Choroid plexus epithelial cell (primary cell): ENCODE measurements at places on chromosomes 2 and 18.

DNA sequence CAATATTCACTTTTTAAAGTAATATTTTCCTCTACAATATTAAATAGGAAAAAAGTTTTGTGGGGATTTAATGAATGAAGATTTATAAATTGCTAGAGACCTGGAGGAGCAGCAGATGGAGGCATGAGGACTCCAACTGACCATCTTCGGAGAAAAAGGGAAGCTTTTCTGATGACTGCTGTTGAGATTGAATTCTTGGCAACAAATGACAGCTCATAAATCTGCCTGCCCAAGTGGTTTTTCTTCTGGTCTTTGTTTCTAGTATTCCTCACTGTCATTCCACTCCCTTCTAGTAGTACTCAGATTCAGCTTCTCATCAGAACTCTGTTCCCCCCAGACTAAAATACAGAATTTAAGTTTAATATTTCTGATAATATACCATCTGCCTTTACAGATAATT lies 157.0 kb downstream of the EML6 start:
- DNase-seq: no peak

GRCh38 chr18:12839526-12840196 lies 44.4 kb downstream of the PTPN2 start:
- peak; percentile 57 for DNase-seq

GRCh38 chr2:121093692-121094091 lies 191.3 kb downstream of the TFCP2L1 start:
- DNase-seq: no peak

DNA sequence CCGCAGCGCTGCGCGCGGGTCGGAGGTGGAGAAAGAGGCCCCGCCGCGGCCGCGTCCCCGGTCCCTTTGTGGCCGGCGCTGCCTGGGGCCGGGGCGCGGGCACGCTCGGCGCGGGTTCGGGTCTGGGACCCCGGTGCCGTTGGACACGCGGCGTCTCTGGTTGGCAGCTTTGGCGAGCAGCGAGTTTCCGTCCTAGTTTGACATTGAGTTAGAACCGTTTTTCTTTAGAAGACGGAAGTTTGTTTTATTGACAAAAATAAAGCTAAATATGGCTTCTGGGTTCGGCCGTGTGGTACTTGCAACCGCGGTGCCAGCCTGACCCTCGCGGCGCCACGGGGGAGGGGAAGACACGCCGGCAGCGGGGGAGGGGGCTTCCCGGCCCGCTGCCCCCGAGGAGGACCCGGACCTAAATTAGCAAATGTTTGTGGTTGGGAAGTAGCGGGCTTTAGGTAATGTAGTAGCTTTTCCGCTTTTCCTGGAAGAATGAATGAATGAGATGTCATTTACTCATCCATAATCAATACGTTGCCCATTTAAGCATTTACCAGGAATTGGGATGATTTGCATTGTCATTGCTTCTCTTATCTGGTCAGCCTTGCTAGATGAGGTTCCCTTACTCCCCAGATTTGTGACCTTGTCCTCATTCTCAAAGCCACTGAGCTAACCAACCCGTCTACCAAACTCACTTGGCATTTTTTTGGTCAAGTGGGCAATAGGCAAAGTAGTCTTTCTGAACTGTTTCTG lies 530 bp downstream of the GALNT1 start:
- DNase-seq: no peak

GRCh38 chr18:58037163-58037562 lies 6.9 kb upstream of the NEDD4L start:
- no peak for DNase-seq

DNA sequence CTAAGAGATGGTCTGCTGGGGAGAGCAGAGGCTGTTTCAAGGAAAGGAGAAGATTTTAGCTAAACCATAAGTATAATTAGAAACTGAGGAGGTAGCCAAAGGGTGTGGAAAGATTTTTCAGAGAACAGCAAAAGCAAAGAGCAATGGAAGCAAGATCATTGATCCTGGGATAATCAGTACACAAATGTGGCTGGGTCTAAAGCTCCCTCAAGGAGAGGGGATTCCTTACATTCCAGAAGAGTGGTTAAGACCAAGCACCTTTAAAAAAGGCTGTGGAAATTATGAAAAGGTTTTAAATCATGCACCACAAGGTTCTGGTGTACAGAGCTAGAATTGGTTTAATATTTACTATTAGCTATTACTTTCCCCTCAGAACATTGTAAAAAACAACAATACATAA lies 246.0 kb upstream of the UBE2E3 start:
- DNase-seq: no peak

DNA sequence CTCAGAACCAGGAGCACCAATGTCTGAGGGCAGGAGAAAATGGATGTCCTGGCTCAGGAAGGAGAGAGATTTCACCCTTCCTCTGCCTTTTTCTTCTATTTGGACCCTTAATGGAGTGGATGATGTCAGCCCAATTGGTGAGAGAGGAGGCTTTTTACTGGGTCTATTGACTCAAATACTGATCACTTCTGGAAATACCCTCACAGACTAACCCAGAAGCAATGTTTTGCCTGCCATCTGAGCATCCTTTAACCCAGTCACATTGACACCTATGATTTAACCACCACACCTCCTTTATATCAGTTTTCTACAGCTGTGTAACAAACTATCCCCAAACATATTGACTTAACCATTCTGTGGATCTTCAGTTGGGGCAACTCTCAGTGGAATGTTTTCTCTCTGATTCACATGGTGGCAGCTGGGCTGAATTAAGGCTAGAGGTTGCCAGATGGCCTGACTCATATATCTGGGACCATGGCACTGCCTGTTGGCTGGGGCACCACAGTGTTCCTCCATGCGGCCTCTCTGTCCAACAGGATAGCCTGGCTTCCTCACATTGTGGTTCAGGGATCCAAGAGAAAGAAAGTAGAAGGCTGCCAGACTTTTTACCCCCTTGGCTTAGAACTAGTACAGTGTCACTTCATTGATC lies 18.2 kb upstream of the MBOAT2 start:
- DNase-seq: no peak

DNA sequence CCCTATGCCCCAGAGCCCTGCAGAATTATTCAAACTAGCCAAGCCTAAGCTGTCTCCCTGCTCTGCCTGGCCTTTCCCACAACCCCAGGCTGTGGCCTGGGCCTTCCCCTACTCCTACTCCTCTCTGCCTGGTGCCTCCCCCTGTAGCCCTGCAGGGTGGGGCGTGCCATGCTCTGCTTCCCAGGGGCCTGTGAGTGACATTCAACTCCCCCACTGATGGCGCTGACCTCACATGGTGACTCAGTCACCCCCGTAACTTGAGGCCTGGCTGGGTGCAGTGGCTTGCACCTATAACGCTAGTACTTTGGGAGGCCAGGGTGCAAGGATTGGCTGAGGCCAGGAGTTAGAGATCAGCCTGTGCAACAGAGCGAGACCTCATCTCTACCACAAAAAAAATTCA lies 60.6 kb downstream of the KIF1A start:
- DNase-seq: no peak

DNA sequence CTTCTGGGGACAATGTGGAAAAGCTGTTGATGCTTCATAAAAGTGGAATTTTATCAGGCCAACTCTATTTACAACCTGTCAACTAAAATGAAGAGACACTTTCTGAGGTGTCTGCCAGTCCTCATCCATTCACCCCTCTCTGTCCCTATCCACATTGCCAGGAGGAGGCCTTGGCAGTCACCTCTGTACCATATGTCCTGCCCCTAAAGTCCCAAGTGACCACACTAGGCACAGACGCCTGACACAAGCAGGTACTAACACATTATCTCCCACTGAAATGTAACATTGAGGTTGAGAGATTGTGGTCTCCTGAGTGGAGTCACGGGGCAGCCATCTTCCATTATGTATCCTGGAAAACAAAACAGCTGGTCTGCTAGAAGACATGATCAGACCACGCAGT lies 71.4 kb downstream of the OSBPL1A start:
- no peak for DNase-seq

GRCh38 chr2:151070253-151070652 lies 191.4 kb downstream of the RBM43 start:
- DNase-seq: no peak

DNA sequence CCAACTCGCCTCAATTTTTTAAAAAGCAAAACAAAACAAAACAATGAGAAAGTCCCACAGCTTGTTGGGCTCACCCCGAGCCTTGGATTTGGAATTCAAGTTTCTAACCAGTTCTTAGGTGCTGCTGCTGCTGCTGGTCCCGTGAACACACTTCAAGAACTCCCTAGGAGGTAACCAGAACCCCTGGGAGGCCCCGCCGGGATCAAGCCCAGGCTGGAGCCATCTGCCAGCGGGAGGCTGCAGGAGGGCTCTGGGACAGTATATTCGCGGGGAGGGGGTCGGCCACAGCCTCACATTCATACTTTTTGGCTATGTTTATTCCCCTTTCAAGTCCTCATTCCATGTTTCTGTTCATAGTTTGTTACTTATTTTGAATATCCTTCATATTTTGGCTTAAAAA lies 223.4 kb downstream of the TFCP2L1 start:
- no peak for DNase-seq

DNA sequence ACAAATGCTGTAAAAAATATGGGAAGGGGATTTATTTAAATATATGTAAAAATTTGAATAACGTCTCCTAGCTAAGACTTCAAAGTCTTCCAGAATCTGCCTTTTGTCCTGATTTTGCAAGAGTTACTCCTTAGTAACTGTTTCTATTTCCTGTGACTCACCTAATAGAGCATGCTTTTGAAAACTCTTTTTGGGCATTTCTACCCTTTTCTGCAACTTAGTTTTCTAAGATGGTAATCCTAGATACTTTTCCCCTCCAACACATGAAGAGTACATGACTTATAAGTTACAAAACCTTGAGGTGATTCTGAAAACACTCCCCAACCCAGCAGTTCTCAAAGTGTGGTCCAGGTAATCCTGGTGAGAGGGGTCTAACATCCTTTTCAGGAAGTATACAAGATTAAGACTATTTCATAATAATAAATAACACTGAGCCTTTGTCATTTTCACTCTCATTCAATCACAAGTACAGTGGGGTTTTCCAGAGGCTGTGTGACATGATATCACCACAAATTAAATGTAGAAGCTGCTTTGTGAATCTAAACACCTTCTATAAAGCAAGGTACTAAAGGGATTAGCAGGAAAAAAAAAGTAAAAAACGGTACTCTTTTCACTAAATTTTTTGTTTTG lies 31.9 kb downstream of the PPP4R3B start:
- DNase-seq: peak; percentile 79

GRCh38 chr2:216922175-216922780 lies 62.4 kb upstream of the TNP1 start:
- DNase-seq: no peak

- peak; percentile 58 for DNase-seq
These were observed 63.3 kb downstream of the COL3A1 start for GRCh38 chr2:189037518-189037917.

DNA sequence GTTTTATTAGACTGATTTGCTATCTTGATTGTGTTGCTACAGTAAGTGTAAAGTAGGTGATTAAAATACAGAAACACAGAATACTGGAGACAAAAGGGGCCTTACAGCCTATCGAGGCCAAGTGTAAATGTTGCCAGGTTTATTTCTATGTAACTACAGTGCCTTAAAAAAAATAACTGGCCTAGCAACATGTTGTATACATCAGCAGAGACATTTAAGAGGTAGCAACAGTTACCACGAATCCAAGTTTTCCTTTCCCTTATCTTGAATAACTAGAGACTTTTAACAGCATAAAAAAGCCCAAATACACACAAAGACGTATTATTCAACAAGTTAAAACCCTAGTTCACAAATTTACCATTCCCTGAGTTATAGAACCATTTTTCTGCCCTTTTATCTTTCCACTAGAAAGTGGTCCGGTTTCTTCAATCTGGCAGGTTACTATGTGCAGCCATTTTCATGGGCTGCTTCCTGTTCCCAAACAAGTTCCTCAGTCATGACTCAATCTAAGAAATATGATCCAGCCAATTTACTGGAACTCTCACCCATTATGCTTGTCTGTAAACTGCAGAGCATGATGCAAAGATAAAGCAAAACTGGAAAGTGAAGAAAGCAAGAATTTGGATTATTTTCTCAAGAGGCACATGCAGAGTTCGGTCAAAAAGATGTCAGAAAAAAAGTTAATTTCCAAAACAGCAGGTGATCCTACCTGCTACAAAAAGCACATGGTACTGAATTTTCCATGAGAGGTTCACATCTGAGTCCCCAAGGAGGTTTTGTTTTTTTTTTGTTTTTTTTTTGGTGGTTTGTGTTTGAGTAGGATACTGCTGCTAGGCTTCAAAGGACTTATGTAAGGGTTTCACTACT lies 22.2 kb downstream of the NFE2L2 start:
- DNase-seq: peak; percentile 97

DNA sequence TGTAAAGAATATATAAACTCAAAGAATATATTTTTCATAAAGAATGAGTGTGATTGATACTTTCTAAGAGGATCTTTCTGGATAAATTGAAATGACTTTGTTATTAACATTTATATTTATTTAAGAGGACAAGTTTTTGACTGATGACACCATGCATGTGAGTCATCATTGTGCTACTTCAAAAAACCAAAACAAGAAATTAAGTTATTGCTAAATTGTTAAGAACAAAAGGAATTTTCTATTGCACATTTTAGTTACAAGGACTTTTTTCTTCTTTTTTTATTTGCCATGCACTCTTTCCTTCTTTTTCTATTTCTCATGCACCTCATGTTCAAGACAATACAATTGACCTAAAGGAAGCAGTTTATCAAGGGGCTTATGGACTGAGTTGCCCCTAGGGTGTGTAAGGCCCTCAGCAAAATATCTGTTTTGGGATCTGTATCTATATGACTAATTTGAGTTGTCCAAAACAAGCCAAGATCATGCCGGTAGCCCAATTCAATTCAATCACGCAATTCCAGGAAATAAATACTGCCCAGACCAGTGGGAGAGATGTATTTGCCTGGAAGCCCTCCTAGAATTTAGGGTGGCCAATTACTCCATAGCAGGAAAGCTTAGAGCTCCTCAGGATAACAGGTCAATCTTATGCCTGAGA lies 654.3 kb downstream of the METTL4 start:
- DNase-seq: no peak

GRCh38 chr18:50083708-50084107 lies 111.2 kb downstream of the MYO5B start:
- no peak for DNase-seq

GRCh38 chr2:65856423-65856822 lies 424.0 kb upstream of the SPRED2 start:
- DNase-seq: no peak

GRCh38 chr2:137797641-137798040 lies 166.6 kb upstream of the HNMT start:
- DNase-seq: no peak

DNA sequence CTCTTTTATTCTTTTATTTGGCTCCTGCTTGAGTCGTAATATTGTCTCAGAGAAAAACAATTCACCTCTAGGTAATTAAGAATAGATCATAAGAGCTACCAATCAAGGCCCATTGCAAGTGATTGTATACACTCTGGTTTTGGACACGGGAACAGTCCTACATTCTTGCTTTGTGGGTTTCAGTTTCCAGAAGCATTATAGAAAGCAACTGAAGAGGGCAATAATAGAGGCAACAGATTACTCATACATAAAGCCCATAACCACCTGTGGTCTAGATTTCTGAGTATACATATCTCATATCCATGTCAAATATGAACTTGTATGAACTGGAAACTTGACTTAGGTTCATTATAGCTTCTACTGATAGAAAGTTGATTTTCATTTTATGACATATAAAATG lies 65.4 kb downstream of the DIS3L2 start:
- DNase-seq: no peak

- DNase-seq: no peak
These were observed 204.4 kb downstream of the TDRD15 start for GRCh38 chr2:21328177-21328576.

- no peak for DNase-seq
These were observed 9.3 kb downstream of the MEX3C start for GRCh38 chr18:51188024-51188701.

GRCh38 chr2:218033208-218033589 lies 30.4 kb upstream of the TNS1 start:
- DNase-seq: no peak
